Left ventricle myocardium superior (tissue), 1 donor: ENCODE measurements at places on chromosomes 12 and 14.

GRCh38 chr12:103848143-103848542, 7.1 kb upstream of the NT5DC3 start:
- no peak for DNase-seq

DNA sequence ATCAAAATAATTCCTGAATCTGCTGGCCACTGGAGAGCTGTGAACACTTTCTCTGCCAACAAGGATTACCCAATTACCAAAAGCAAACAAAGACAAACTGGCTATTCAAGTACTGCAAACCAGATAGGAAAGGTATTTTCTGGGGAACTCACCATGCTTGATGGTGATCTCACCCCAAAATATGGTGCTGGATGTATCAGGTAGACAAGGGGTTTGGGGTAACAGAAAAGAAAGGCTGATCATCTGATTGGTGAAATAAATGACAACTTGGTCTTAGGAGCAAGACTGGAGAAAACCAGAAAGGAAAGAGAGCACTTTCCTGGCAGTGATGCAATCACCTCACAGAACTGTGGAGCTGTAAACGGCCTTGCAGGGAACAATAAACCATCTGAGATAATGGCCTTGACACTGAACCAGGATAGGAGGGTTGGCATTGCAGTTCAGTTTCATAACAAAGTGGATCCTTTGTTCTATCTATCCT, 31.0 kb upstream of the NPFF start:
- DNase-seq, result no peak

DNA sequence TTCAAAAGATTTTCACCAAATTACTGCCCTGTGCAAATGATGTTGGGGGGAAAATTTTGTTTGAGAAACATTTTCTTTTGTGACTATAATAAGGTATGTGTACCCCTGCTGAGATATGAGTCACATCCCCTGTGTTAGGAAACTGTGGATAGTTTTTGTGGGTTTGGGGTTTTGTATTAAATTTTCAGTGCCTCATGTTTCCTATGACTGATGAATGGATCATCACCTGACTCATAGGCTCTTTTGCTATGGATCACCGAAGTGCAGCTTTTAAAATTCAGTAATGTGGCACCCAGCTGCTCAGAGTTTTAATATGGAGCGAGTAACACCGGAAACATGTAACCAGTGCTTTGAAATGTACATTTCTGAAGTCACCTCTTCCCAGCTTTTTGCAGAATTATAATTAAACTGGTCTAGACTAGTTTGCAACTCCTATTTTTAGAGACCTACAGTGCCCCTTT, 167.4 kb upstream of the HMGA2 start:
- no peak for DNase-seq

- no peak for DNase-seq
Measured at GRCh38 chr12:96172981-96173380, 21.2 kb upstream of the ELK3 start.

DNA sequence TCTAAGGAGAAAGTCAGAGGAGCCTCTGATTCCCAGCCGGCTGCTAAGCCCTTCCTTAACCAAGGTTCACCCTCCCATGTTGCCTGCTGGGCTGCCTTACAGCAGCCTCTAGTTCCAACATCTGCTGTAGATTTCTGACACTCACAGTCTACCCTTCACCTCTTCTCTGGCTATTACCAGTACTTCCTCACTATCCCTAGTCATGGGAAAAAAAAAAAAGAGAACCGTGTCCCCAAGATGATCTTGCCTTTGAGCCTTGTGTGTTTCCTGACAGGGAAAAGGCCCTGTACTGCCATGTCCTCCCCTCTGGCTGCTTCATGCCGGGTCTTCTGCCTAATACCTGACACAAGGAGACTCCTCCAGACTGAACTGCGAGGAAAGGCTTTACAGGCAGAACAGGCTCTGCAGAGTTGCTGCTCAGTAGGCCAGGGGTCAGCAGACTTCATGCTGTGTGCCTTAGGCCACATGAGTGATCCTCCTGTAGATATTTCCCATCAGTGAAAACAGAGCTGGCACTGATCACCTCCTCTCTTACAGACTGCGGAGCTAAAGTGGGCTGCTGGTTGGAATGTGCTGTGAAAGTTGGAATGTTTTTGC, 46.8 kb downstream of the PRKCH start:
- no peak for DNase-seq

GRCh38 chr12:115075552-115076170, 391.7 kb upstream of the TBX3 start:
- no peak for DNase-seq

DNA sequence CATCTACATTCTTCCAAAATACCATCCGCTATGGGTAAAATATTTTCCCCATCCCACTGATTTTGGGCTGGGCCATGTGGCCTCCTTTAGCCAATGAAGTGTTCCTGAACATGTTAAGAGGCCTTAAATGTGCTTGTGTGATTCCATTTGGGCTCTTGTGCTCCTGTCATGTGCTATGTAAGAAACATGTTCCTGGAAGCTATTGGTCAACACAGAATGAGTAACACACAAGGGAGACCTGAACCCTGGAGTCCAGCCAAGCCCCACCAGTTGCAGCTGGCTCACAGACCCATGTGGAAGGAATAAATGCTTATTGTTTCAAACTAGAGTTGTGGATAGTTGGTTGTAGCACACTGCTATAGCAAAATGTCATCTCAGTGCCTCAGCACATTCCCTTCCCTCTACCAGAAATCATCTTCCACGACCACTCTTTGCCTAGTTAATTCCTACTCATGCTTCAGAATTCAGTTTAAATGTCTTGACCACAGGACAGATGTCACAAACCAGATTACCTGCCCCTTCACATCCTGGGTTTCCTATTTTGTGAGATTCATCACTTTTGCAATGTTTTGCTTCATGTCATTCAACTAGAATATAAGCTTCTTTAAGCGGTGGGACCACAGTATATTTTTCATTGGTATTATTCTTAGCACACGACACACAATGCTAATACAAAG, 217.3 kb upstream of the EEA1 start:
- DNase-seq, result no peak

- DNase-seq, result no peak
Measured at GRCh38 chr14:64217308-64217707, 76.9 kb downstream of the ESR2 start.

- DNase-seq, result no peak
Measured at GRCh38 chr12:24852420-24852819, 96.5 kb downstream of the BCAT1 start.

- DNase-seq, result no peak
Measured at GRCh38 chr14:104437703-104438102, 141.9 kb upstream of the C14orf180 start.

GRCh38 chr12:27539191-27539631, 15.2 kb downstream of the PPFIBP1 start:
- no peak for DNase-seq
